ENCODE measurements at places on chromosomes 16 and 17.

DNA sequence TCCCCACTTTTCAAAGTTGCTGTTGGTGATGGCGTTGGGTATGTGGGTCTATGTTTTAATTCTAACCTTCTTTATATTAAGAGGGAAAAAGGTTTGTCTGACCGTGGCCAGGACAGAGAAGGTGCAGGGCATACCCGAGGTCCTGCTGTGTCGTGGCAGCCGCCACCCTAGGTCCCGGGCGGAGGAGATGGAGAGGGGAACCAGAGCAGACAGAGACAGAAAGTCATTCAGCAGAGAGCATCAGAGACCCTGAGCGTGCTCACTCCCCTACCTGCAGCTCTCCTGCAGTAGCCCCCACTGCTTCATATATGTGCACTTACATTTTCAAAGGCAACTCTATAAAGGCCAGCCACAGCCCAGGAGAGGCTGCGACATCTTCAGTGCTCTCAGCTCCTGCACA, 327.2 kb upstream of the TNRC6C start:
- DNase-seq = no peak

DNA sequence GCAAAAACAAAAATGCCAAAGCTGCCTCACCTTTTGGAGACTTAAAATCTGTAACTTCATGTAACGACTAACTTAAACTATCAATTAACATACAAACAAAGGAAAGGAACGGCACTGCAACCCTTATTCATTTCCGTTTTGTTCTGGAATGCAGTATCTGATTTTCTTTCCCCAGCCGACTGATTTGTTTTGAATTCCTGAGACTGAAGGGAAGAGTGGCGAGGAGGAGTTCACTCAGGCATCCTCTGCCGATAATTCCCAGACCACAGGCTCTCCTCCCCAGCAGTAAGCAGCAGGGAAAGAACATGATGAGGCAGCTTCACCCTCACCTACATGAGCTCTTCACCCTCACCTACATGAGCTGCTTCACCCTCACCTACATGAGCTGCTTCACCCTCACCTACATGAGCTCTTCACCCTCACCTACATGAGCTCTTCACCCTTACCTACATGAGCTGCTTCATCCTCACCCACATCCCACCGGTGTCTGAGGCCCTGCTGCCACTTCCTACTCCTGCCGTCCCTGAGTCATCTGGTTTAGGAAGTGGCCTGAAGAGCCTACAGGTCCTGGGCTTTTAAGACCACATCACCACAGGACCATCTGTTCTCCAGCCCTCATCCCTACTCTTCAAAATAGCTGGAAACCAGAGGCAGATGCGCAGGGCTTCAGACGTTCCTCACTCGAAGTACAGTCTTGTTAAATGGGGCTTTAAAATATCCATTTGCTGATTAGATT, 168.0 kb upstream of the RPH3AL start:
- no peak for DNase-seq

- DNase-seq = no peak
These were observed 25.5 kb upstream of the CDH1 start for GRCh38 chr16:68711421-68712139.

- peak; percentile 22 for DNase-seq
These were observed 126.9 kb downstream of the KATNIP start for GRCh38 chr16:27676839-27677238.

- no peak for DNase-seq
These were observed 209.2 kb downstream of the RPTOR start for GRCh38 chr17:80753685-80754345.

GRCh38 chr17:78746263-78746948, 35.7 kb downstream of the CYTH1 start:
- no peak for DNase-seq

DNA sequence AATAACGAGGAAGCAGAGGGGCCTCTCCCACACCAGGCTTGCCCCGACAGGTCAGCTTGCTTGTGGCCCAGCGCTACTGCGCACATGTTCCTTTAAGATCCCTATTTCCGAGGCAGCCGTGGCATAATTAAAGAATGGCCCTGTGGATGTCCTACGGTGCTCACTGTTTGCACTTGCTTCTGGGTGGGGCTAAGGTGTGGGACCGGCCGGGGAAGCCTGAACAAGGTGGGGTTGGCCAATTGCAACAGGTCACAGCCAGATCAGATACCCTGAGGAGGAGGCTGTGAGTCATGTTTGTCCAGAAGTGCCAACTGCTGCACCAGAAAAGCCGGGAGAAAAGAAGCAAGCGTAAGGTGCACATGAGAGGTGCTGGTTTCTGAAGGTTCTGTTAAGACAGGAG, 158.5 kb upstream of the CACNG5 start:
- peak; percentile 25 for DNase-seq

DNA sequence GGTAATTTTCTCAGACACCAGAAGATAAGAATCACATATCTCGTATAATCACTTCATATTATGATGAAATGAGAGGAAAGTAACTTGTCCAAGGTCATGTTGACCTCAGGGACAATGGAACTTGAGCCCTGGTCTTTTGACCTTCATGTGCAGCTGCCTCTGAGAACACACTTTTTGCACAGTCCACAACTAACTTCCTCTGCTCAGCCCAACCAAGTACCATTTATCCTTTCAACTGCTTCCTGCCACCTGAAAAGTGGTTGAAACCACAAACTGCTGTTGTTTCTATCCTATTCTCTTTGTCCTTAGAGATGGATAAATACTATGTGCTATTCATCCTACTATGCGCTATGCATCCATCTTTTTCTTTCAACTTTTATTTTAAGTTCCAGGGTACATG, 2.3 kb upstream of the CCL1 start:
- no peak for DNase-seq

DNA sequence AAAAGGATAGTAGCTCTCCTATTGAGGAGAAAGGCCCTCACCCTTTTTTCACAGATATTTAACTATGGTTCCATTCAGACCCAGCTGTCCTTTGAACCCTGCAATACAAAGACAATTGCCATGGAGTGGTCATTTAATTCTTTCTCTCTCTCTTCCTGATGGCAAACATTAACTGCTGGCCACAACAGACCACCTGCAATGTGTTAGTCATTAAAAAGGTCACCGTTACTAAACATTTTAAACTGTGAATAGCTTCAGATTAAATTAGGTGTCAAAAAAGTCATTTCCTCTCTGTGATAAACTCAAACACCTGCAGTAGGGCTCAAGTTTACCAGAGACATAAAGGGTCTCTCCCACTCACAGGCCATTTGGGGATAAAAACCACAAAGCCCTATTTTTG, 697.2 kb downstream of the TOX3 start:
- DNase-seq = no peak

DNA sequence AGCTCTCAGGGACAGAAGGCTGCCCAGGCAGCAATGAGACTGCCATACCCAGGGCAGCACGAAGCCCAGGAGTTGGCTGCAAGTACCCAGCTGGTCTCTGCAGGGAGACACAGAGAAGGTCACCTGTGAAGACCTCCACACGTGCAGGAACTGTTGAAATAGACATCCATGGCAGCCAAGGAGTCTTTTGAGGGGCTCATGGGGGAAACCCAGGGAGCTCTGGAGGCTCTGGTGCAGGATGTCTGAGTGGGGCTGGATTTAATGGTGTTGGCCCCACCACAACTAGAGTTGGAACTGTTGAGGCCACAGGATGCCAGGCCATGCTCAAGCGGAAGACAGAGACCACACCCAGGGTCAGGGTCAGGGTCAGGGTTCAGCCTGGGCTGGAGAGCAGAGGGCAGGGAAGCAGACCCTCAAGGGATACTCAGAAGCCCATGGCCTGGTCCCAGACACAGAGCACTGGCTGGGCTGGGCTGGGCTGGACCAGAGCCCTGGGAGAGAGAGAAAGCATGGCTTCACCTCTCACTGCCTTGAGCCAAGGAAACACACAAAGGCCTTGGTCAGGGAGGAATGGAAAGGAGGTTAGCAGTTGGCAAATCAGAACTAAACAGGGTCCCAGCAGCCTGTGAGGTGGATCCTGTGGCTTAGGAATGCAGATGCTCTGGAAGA, 21.4 kb downstream of the PITPNM3 start:
- DNase-seq = no peak

GRCh38 chr17:47713980-47714700, 18.9 kb upstream of the TBX21 start:
- DNase-seq = no peak

Measured in fibroblast of mammary gland (primary cell).